Stimulated activated CD4-positive, alpha-beta T cell treated with anti-CD3 and anti-CD28 coated beads, Interleukin-1b, Interleukin-23, amount 100 ng/mL, for 24 hours (primary cell): ENCODE measurements at places on chromosomes 5 and 9.

DNA sequence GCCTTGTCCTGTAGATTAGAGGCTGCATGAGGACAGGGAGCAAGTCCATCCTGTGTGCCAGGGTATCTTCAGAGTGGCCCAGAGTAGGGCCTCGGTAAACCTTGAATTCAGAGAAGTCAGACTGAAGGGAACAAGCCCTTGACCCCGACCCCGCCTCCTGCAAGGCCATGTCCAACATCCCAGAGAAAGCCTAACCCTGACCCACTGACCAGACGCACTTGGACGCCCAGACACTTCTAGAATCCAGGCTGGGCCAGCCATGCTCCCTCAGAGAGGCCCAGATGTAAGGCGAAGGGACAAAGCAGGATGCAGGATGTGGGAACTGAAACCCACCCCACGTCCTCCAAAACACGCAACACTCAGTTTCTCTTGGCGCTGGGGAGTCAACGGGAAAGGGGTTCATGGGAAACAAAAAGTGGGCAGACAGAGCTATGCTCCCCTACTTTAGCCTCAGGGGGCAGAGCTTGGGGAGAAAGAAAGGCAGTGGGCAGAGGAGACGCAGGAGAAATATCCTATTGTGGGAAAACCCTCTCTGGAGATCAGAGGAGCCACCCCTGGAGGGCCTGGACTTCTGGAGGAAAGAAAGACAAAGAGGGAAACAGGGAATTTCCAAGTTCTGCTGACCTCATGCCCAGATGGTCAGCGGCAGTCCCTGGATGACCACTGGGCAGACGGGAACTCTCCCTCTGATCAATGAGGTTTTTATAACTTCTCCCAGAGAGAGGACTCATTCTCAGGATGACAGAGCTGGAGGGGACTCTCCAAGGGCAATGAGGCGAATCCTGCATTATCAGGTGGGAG lies 13.0 kb downstream of the TNIP1 start:
- DNase-seq, result no peak

GRCh38 chr5:181037365-181037861 lies 2.7 kb upstream of the BTNL9 start:
- no peak for DNase-seq

DNA sequence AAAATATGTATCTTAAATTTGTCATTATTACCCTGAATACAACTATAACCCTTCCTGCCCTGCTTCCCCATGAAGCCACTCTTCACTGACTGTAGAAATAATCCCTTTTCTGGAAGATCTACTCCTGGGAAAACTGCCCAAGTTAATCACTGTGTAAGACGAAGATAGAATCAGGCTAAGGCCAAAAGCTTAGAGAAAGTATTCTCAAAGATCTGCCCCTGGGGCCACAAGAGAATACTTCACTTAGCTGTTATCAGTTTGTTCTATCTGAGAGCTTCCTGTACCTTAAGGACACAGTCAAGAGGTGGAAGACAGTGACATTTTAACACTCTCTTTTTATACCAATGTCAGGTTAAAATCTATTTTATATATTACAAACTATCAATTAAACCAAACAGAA lies 33.8 kb downstream of the RNF145 start:
- DNase-seq, result no peak

DNA sequence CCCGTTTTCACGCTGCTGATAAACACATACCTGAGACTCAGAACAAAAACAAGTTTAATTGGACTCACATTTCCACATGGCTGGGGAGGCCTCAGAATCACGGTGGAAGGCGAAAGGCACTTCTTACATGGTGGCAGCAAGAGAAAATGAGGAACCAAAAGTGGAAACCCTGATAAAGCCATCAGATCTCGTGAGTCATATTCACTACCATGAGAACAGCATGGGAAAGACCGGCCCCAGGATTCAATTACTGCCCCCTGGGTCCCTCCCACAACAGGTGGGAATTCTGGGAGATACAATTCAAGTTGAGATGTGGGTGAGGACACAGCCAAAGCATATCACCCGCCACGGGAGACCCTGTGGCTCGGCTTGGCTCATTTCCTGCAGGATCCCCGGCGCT lies 20.2 kb downstream of the EXD3 start:
- no peak for DNase-seq

DNA sequence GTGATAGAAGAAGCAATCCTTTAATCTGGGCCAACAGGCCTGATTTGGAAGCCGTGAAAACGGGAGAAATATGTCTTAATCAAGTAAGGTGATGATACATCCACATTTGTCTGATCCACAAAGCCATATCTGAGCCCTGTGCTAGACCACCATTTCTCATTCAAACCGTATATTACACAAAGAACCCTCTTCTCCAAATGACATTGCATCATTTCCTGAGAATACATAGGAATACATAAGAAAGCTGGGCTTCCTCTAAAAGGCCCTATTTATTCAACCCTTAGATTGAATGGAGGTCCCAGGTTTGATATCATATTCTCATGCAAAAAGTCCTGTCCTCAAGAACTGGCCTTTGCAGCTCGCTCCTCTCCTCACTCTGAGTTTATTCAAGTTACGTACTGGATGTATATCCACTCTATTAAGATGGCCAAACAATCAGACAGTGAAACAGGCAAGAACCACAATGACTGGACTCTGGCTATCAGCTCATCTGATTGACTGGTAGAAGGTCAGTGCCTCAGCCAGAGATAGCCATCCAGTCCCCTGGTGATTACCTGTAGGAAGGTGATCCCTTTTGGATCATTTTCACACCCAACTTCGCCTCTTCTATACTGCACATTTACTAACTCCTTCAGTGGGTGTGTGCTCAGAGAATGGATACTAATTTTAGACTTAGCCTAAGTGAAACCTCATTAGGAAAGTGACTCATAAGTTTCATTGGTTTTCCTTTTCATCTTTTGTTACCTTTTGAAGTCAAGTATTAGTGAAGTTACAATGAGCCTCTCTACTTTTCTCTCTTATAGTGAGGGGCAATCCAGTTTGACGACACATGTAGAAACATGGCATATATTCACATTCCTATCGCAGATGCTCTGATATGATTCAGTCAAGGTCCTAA lies 167.6 kb upstream of the WWC1 start:
- no peak for DNase-seq

DNA sequence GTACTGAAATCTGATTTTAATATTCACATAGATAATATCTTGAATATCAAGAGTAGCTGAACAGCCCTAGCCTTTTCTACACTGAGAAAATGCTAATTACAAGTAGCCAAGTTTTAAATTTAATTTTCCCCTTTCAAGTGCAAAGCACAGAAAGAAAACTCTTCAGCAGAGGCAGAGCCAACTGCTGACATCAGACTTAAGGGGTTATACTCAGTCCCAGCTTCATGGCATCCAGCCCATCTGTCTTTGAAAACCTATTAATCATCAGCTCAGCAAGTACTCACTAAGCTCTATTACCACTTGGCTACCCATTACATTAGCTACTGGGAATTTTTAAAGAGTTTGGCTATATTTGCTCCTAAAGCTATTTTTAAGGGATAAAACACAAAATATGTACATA lies 220.5 kb downstream of the SLC12A2 start:
- no peak for DNase-seq

DNA sequence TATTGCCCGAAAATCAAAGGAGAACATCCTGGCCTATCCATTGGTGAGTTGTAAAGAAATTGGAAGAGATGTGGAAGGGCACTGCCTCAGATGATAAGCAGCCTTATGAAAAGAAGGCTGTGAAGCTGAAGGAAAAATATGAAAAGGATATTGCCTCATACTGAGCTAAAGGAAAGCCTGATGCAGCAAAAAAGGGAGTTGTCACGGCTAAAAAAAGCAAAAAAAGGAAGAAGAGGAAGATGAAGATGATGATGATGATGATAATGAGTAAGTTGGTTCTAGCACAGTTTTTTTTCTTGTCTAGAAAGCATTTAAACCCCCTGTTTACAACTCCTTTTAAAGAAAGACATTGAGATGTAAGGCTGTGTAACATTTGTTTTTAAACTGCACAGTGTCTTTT lies 59.8 kb upstream of the ZBED3 start:
- DNase-seq, result no peak
